Spleen (tissue), 13 donors: ENCODE measurements at places on chromosomes 2 and 18. TPM values are rescaled to one million over a fixed set of nuclear protein-coding genes. Genes with fewer than 3 reads are reported as not detected.

RTP5 gene
- total RNA-seq = 0.79 TPM

GULP1 gene
- 6.2 TPM for total RNA-seq

POTEI gene
- total RNA-seq = not detected

SLC30A3 gene
- total RNA-seq = 0.34 TPM

MYCN gene
- not detected for total RNA-seq
